Upper lobe of left lung (tissue), 6 donors: ENCODE measurements at places on chromosomes 2 and 18.
A peak's percentile ranks its signal among the peaks of the same experiment; 100 is the strongest.

DNA sequence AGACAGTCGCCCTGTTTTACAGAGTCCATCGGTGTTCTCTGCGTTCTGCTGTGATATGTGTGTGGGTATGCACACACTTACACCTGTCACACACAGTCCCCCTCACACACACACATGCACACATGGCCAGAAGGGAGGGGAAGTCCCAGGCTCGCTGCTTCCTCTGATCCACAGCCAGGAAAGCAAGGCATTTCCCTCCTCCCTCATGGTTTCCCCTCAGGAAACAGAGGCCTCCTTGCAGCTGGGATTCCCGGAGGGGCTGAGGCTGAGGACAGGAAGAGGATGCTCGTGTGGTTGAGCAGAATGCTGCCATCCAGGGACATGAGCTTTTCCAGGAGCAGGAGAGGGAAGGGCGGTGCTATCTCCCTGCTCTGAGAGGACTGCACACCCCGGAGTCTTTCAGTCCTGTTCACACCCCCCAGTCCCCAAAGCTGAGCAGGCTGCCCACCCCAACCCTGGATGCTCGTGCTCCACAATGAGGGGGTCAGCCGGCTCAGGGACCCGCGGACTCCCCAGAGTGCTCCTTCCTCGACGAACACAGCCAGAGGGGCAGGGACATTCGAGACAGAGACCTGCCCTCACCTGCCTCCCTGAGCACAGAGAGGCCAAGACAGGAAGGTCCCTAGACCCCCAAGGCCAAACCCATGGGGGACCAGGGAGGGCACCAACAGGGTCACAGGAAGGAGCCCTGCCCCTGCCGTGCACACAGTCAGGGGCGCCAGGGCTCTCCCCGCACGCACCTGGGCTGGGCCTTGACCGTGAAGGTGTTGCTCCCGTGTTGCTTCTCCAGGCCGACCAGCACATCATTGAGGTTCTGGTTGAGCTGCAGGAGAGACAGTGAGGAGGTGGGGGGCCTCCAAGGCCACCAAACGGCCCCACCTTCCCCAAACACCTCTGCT is 45.3 kb downstream of the BIN1 start:
- no peak overlapping the region for H3K4me3 ChIP-seq
- peak overlapping the region; percentile 85 for H3K27ac ChIP-seq
- H3K36me3 ChIP-seq: peaks cover 15% of the 10 kb centered on the region
- no peaks in the 10 kb centered on the region for H3K27me3 ChIP-seq
- peak; percentile 32 for DNase-seq

- H3K4me1 ChIP-seq: peaks cover 22% of the 10 kb centered on the region
- no peak overlapping the region for H3K4me3 ChIP-seq
- peaks cover 53% of the 10 kb centered on the region for H3K36me3 ChIP-seq
- DNase-seq: no peak
- H3K27ac ChIP-seq: no peak overlapping the region
Observed at GRCh38 chr18:51051105-51051712, 21.2 kb downstream of the SMAD4 start.

DNA sequence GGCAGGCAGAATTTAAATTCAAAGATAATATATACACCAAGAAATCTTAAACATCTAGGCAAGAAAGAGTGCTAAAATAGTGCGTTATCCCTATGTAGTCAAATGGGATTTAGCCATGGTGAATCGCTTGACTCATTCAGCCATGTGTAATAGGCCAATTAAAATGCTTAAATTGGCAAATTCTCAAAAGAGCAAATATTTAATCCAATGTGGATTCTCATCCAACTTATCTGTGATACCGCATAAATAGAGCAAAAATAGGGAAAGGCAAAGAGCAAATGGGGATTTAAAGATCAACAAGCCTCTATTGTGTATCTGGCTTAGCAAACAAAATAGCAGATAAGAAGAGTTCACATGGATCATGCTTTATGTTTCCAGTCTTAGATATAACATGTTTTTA is 123.2 kb upstream of the RPRM start:
- H3K27me3 ChIP-seq: no peaks in the 10 kb centered on the region
- DNase-seq: no peak
- H3K4me1 ChIP-seq: no peaks in the 10 kb centered on the region
- H3K4me3 ChIP-seq: no peak overlapping the region
- H3K27ac ChIP-seq: no peak overlapping the region
- no peaks in the 10 kb centered on the region for H3K36me3 ChIP-seq

DNA sequence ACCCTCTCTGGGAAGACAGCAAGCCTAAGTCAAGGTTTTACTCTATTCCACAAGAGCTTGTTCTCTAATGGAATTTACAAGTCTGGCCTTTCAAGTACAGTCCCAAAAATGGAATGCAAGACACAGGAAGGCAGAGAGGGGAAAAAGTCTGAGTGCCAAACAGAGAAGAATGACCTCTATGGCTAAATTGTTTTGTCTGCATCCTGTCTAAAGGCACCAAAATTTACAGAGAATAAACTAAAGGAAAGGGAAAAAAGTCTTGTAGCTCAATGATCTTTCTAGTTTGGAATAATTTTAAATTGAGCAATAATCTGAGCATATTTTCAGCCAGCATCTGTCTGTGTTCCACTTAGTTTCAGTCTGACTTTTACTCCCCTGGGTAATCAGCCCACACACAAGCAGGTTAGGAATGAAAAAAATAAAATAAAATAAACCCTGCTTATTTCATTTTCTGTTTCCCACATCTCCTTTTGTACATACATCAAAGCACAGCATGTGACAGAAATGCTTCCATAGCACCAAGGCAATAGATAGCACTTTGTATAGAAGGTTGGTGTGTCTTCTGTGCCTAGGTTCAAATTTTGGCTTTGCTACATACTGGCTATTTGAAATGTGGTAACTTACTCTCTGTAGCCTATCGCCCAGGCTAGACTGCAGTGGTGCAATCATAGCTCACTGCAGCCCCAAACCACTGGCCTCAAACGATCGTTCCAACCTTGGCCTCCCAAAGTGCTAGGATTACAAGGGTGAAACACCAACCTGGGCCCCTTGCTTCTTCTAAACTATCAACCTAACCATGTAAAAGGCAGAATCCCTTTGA is 105.1 kb downstream of the SLC8A1 start:
- DNase-seq: no peak
- H3K4me3 ChIP-seq: no peak overlapping the region
- no peaks in the 10 kb centered on the region for H3K4me1 ChIP-seq
- no peaks in the 10 kb centered on the region for H3K36me3 ChIP-seq

DNA sequence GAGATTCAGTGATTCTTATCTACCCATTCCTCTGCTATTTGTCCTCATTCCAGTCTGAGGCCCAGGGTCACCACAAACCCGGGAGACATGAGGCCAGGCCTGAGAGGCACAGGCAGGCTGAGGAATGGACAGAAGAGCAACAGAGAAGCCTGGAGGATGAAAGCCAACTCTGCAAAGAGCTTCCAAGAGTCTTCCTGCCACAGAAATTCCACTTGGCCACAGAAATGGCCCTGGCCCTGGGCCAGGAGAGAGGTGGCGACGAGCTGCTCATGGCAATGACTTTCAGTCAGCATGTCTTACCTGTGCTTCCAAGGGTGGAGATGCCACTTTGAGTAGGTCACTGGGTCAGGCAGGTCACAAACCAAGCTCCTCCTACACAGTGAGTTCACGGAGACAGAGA is 155.3 kb upstream of the PKDCC start:
- DNase-seq: no peak
- H3K4me1 ChIP-seq: no peaks in the 10 kb centered on the region

DNA sequence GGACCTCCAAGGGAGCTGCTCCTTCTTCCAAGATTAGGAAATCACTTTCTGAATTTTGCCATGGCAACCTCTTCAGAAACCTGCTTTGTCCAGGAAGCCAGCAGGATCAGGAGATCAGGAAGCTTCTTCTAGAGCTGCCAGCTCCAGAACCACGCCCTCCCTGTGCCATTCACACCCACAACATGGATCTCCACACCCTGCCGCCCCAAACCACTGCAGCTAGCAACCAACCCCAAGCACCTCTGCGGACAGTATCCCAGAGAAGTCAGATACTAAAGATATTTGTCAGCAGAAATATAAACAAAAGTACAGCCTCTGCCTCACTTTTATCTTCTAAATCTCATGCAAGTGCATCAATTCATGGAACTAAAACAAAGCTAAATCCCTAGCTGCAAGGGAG is 106.4 kb downstream of the VIT start:
- no peaks in the 10 kb centered on the region for H3K27me3 ChIP-seq
- DNase-seq: no peak
- H3K36me3 ChIP-seq: no peaks in the 10 kb centered on the region
- H3K27ac ChIP-seq: no peak overlapping the region
- no peak overlapping the region for H3K4me3 ChIP-seq
- H3K4me1 ChIP-seq: no peaks in the 10 kb centered on the region

DNA sequence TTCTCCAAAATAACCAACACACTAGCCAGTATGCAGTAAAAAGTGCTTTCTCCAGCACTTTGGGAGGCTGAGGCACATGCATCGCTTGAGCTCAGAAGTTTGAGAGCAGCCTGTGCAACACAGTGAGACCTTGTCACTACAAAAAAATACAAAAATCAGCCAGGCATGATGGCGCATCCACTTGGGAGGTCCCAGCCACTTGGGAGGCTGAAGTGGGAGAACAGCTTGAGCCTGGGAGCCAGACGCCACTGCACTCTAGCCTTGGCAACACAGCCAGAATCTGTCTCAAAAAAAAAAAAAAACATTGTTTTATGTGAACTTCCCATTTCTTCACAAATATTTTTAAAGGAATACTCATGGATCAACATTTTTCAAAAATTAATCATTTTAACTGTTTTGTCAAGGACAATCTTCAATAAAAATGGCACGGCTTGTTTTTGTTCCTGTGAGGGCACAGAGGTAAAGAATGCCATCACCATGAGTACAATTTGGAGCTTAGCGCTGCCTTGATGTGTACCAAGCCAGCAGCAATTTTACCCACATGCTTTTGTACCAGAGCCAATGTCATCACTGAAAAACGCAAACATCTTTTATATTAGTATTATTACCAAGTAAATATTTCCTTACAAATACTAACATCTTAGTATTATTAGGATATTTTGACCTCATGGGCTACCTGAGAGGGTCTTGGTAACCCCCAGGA is 26.7 kb downstream of the RAB1A start:
- H3K27me3 ChIP-seq: no peaks in the 10 kb centered on the region
- H3K27ac ChIP-seq: no peak overlapping the region
- peaks cover 22% of the 10 kb centered on the region for H3K36me3 ChIP-seq
- no peak for DNase-seq
- peaks cover 20% of the 10 kb centered on the region for H3K4me1 ChIP-seq

- H3K4me3 ChIP-seq: no peak overlapping the region
- no peak for DNase-seq
- H3K27me3 ChIP-seq: no peaks in the 10 kb centered on the region
- H3K36me3 ChIP-seq: no peaks in the 10 kb centered on the region
Observed at GRCh38 chr2:138902239-138902871, 122.2 kb upstream of the NXPH2 start.

GRCh38 chr2:202116691-202117090 is 43.6 kb downstream of the KIAA2012 start:
- H3K4me1 ChIP-seq: no peaks in the 10 kb centered on the region
- no peak overlapping the region for H3K27ac ChIP-seq
- H3K4me3 ChIP-seq: no peak overlapping the region
- no peaks in the 10 kb centered on the region for H3K36me3 ChIP-seq
- H3K27me3 ChIP-seq: no peaks in the 10 kb centered on the region

DNA sequence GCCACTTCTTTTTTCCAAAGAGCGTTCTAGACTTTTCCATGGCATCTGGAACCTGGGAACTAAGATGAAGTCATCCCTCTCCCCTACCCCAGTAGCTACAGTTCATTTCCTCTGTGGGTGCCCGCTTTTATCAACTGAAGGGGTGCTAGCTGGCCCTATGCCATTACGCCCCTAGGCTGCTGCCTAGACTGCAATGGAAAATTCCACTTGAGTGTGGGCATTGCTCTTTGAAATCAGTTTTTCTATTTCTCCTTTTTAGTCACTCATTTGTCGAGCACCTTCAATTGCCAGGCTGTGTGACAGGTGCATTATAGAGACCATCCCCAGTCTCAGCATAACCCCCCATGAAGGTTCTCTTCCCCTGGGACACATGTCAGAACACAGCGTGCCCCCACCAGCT is 7.3 kb downstream of the TEX51 start:
- H3K27me3 ChIP-seq: no peaks in the 10 kb centered on the region
- H3K4me3 ChIP-seq: no peak overlapping the region
- no peaks in the 10 kb centered on the region for H3K36me3 ChIP-seq
- H3K27ac ChIP-seq: no peak overlapping the region
- DNase-seq: no peak
